Neural crest cell (in vitro differentiated cells): ENCODE measurements at places on chromosomes 7 and 10. TPM values are rescaled to one million over a fixed set of nuclear protein-coding genes. Genes with fewer than 3 reads are reported as not detected.

TAS2R3 gene
- total RNA-seq, result 1.8 and 2.2 TPM in 2 replicates

GTPBP10 gene
- total RNA-seq, result 20.4 and 21.6 TPM in 2 replicates

DNA sequence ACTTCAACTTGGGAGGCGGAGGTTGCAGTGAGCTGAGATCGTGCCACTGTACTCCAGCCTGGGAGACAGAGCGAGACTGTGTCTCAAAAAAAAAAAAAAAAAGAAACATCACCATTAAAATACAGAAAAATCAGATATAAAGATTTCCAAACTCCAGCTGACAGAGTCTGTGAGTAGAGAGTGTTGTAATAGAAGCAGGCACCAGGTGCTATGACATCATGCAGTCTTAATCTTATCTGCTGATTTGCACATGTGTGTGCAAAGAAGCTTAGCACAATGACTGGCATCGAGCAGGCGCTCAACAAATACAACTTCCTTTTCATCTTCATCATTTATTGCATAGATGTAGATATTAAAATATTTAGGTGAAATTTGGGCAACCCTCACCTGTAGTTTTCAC is 92.2 kb downstream of the PRKCQ start:
- H3K27me3 ChIP-seq, result no peaks in the 10 kb centered on the region
- H3K4me1 ChIP-seq, result no peaks in the 10 kb centered on the region
- no peak overlapping the region for H3K4me3 ChIP-seq
- no peaks in the 10 kb centered on the region for H3K36me3 ChIP-seq
- no peak for DNase-seq

GRCh38 chr7:81638198-81638597 is 131.6 kb downstream of the HGF start:
- DNase-seq, result no peak
- no peaks in the 10 kb centered on the region for H3K27me3 ChIP-seq
- peaks cover 11% of the 10 kb centered on the region for H3K4me1 ChIP-seq
- H3K36me3 ChIP-seq, result peaks cover 4% of the 10 kb centered on the region
- no peak overlapping the region for H3K27ac ChIP-seq

GRCh38 chr7:101565601-101566209 is 63.4 kb downstream of the MYL10 start:
- peaks cover 45% of the 10 kb centered on the region for H3K27me3 ChIP-seq
- no peaks in the 10 kb centered on the region for H3K36me3 ChIP-seq
- no peak for DNase-seq
- no peak overlapping the region for H3K27ac ChIP-seq
- H3K4me1 ChIP-seq, result peaks cover 14% of the 10 kb centered on the region

- H3K4me3 ChIP-seq, result no peak overlapping the region
- H3K27ac ChIP-seq, result no peak overlapping the region
- no peak for DNase-seq
- H3K4me1 ChIP-seq, result no peaks in the 10 kb centered on the region
- H3K27me3 ChIP-seq, result peaks cover 8% of the 10 kb centered on the region
Measured at GRCh38 chr7:25922296-25922695, 229.7 kb upstream of the NFE2L3 start.

DNA sequence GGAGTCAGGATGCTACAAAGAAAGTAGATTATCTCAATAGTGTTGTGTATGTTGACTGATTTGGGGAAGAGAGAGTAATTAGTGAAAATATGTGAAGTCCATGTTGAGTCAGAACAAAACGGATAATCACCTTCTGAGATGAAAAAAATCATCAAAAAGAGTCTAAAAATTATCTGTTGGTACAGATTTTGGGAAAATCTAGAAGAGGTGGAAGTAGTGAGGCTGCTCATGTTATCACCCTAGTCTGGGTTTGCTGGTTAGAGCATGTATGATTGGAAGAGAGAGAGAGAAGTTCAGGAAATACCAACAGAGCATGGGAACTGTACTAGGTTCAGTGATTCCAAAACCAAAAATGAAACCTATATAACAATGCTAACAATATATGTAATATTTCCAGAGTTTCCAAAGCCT is 12.3 kb downstream of the RPA3 start:
- no peak overlapping the region for H3K4me3 ChIP-seq
- no peak for DNase-seq
- H3K36me3 ChIP-seq, result no peaks in the 10 kb centered on the region
- H3K27me3 ChIP-seq, result no peaks in the 10 kb centered on the region
- no peak overlapping the region for H3K27ac ChIP-seq
- peaks cover 24% of the 10 kb centered on the region for H3K4me1 ChIP-seq
